ENCODE measurements at places on chromosomes 11 and 22. TPM values are rescaled to one million over a fixed set of nuclear protein-coding genes. Genes with fewer than 3 reads are reported as not detected.

The PNPLA3 gene
- total RNA-seq: 2.4 TPM

The OR8D1 gene
- not detected for total RNA-seq

The C1QTNF5 gene
- 11.6 TPM for total RNA-seq

The DTX4 gene
- 0.35 TPM for total RNA-seq

The B4GAT1 gene
- total RNA-seq: 36.9 TPM

The BARX2 gene
- total RNA-seq: not detected

The LDHA gene
- total RNA-seq: 462 TPM

The AGBL2 gene
- 0.70 TPM for total RNA-seq

The PAX6 gene
- total RNA-seq: not detected

The RIC3 gene
- not detected for total RNA-seq

The KCNQ1 gene
- total RNA-seq: not detected

The OR51A2 gene
- not detected for total RNA-seq

The OR52I1 gene
- not detected for total RNA-seq

The MUC5AC gene
- not detected for total RNA-seq

The EEF1G gene
- 1,294 TPM for total RNA-seq

The DCDC1 gene
- 0.08 TPM for total RNA-seq

The C11orf42 gene
- not detected for total RNA-seq

The AMPD3 gene
- 0.23 TPM for total RNA-seq

The TRIM5 gene
- 16.1 TPM for total RNA-seq

The CD81 gene
- total RNA-seq: 166 TPM

The OR9Q1 gene
- not detected for total RNA-seq

The OR8G1 gene
- not detected for total RNA-seq

The MRGPRE gene
- not detected for total RNA-seq

The DGAT2 gene
- 0.60 TPM for total RNA-seq

The TSGA10IP gene
- not detected for total RNA-seq

The FXYD2 gene
- not detected for total RNA-seq

The CEP126 gene
- 1.1 TPM for total RNA-seq

The P2RX6 gene
- total RNA-seq: 0.47 TPM

The EMID1 gene
- total RNA-seq: 0.08 TPM

Measured in smooth muscle cell of the coronary artery (primary cell).